ENCODE measurements at places on chromosomes 4 and X. TPM values are rescaled to one million over a fixed set of nuclear protein-coding genes. Genes with fewer than 3 reads are reported as not detected.

DDIT4L gene
- 3.2 TPM for total RNA-seq

PNMA3 gene
- total RNA-seq: 0.24 TPM

- no peak for DNase-seq
These were observed 342.7 kb downstream of the GLUD2 start for GRCh38 chrX:121389976-121390714.

NPFFR2 gene
- not detected for total RNA-seq

UGDH gene
- 202 TPM for total RNA-seq

ARSJ gene
- total RNA-seq: 3.8 TPM

ATP2B3 gene
- not detected for total RNA-seq

- no peak for DNase-seq
These were observed 328.6 kb upstream of the F9 start for GRCh38 chrX:139201924-139202323.

DNA sequence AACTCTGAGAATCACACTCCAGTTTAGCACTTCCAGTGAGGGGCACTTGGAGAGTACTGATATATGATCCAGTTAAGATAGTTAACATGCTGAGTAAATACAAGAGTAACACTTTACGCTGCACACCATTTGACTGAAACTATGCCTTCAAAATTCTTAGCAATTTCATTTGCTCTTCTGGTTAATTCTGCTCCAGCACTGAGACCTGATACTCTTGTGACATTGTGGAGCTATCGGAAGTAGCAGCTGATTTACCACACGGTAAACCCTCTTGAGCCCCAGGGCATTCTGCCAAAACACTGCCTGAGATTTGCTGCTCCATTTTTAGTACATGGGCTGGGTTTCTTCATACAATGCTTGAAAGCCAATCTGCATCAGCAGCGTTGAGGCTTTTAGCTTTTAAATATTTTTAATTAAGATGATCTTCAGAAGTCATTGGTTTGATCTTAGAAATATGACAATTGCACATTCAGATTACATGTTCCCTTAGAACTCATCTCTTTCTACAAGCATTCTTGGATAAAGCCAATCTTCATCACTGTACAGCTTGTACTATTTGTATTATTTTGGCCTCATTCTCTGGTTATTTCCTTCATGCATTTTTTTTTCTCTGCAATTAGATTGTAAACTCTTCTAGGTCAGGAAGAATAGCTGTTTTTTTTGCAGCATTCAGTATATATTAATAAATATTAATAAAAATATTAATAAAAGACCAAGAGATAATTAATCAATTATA is 67.8 kb upstream of the ETNPPL start:
- DNase-seq: no peak

CYBB gene
- total RNA-seq: 71.9 TPM

MBNL3 gene
- 13.7 TPM for total RNA-seq

Data from omental fat pad (tissue), 4 donors.